ENCODE measurements at places on chromosomes 16 and 17. TPM values are rescaled to one million over a fixed set of nuclear protein-coding genes. Genes with fewer than 3 reads are reported as not detected.

RAD51C gene
- total RNA-seq: 40.1 TPM

IGFALS gene
- not detected for total RNA-seq

FBXO39 gene
- total RNA-seq: not detected

ZNF594 gene
- total RNA-seq: 7.2 TPM

ALDH3A2 gene
- total RNA-seq: 64.4 TPM

MARVELD3 gene
- total RNA-seq: not detected

LRRC45 gene
- 5.3 TPM for total RNA-seq

PITPNM3 gene
- total RNA-seq: 0.46 TPM

CDRT15L2 gene
- not detected for total RNA-seq

SLC5A2 gene
- not detected for total RNA-seq

PIK3R5 gene
- 2.8 TPM for total RNA-seq

SP2 gene
- total RNA-seq: 11.7 TPM

MAPT gene
- total RNA-seq: 39.3 TPM

CFAP97D1 gene
- total RNA-seq: not detected

GP1BA gene
- not detected for total RNA-seq

SNAI3 gene
- total RNA-seq: 2.9 TPM

TPSD1 gene
- total RNA-seq: 0.54 TPM

PLLP gene
- total RNA-seq: 3.4 TPM

CENPN gene
- 8.9 TPM for total RNA-seq

RARA gene
- 17.9 TPM for total RNA-seq

CCDC154 gene
- total RNA-seq: 1.7 TPM

C17orf113 gene
- 0.73 TPM for total RNA-seq

RNF157 gene
- total RNA-seq: 19.4 TPM

CWC25 gene
- total RNA-seq: 9.4 TPM

ABI3 gene
- 6.3 TPM for total RNA-seq

Data from Right ventricle myocardium inferior (tissue), 1 donor.